ENCODE measurements at places on chromosomes 2 and 18.

- DNase-seq, result no peak
Measured at GRCh38 chr2:107374249-107374648, 452.4 kb upstream of the RGPD4 start.

DNA sequence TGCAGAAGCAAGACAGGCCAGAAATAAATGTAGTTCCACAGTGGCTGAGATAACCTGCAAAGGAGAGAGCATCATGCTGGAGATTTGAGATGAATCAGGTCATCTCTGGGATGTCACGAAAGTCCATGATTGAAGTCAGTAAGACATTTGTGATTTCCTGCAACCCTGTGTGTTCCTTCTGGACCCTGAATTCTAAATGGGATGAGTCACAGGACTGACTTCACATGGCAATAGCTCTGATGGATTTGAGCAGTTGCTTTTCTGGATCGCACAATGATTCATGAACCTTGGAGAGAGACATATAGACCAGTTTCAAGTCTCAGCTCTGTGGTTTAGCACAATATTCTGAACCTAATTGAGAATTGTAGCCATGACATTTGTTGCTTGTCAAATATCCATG lies 102.9 kb downstream of the TSN start:
- DNase-seq, result no peak

- no peak for DNase-seq
Measured at GRCh38 chr2:133418021-133418420, 150.2 kb downstream of the NCKAP5 start.

DNA sequence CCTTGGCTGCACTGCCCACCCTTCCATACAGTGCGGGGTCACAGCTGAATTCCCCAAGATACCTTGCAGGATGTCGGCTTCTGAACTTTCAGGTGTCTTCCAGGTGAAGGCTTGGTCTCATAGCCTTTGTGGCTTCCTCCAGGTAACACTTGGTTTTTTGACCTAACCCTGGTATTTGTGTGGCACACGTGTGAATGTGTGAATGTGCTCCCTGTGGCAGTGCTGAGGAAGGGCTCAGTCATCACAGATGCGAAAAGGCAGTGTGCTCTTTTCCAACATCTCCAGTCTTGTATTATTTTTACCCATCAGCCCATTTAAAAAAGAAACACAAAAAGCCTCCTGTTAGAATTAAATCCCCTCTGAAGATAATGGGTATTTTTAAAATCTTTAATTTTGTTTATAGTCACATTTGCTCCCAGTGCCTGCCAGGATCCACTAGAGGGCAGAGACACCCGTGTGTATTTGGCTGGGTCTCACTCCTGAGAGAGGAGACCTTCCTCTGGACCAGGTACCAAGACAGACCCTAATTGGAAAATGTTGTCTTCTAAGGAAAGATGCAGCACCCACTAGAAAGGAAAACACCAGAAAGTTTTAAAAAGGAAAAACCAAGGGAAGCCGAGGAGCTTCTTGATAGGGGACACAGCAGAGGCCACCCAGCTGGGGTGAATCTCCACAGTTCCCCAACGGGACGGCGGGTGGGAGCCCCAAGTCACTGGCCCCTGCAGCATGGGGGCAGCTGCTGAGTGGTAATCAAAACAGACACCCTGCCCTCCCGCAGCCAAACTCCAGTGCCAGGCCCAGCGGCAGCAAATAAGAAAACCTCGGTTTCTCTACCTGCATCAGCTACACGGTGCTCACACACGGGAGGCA lies 27.7 kb downstream of the FAM110C start:
- no peak for DNase-seq

DNA sequence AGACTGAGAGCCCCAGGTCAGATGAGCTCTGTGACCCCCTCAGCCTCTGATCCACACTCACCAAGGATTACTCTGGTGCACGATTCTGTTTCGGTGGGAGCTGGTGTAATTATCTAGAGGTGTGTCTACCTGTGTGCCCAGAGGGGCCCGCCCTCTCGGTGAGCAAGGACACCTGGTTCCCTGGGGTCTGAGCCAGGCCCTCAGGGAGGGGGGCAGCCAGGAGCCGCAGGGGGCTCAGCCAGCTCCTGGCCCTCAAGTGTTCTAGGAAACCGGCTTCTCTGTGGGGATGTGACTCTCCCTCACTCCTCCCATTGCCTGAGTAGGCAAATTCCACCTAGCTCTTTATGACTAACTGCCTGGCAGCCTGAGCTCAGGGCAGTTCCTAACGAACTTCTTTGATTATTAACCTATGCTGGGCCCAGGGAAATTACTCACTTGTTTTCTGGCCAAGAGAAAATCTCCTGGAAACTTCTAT lies 17.4 kb downstream of the AGAP1 start:
- DNase-seq, result no peak

GRCh38 chr2:216075510-216076485 lies 5.8 kb downstream of the PECR start:
- no peak for DNase-seq

GRCh38 chr2:21590026-21590690 lies 466.4 kb downstream of the TDRD15 start:
- no peak for DNase-seq

GRCh38 chr2:3287896-3288295 lies 89.7 kb downstream of the EIPR1 start:
- DNase-seq, result no peak

- DNase-seq, result no peak
Measured at GRCh38 chr18:45014047-45014501, 333.4 kb downstream of the SETBP1 start.

GRCh38 chr2:190718652-190719526 lies 70.0 kb downstream of the NAB1 start:
- DNase-seq, result peak; percentile 45

DNA sequence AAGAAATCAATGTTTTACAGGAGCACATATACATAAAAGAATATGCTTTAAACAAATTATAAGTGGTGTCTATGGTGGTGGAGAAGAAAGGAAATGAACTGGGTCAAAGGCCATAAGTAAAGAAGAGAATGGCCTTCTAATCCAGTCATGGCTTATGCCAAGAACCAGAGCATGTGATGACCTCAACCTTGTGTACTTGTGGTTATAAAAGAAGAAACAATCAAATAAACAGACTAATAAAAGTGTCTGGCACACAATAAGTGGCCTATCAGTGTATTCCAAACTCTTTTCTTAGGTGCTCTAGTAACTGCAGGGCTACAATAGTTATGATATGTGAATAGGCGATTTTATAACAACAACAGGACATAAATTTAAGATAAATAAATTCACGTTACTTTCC lies 2.6 kb downstream of the SERPINB11 start:
- DNase-seq, result no peak

GRCh38 chr18:33871363-33872025 lies 293.5 kb downstream of the ASXL3 start:
- DNase-seq, result no peak

DNA sequence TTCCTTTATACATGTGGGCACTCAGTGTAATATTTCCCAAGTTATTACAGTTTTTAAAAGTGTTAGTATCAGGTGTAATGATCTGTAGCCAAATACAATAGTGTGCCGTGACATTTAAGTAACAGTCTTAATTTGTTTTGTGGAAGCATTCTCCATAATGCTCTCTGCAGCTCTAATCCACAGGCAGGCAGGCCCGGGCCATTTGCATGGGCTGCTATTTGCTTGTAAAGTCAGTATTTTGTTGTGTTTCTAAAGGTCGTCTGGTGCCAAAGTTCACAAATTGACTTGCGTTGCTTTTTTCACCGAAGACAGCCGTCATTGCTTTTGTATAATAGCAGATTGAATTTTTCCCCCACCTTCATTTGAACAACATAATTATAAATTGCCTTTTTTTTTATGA lies 153.0 kb downstream of the GBX2 start:
- no peak for DNase-seq

- DNase-seq, result no peak
Measured at GRCh38 chr2:239896075-239896474, 129.1 kb downstream of the NDUFA10 start.

GRCh38 chr18:389658-390357 lies 110.7 kb downstream of the COLEC12 start:
- no peak for DNase-seq

GRCh38 chr2:33409417-33409955 lies 67.0 kb upstream of the RASGRP3 start:
- DNase-seq, result no peak

GRCh38 chr2:127220102-127220767 lies at the start of gene CYP27C1:
Gene CYP27C1, minus strand, starts transcription at chr2:127220299. Its CDS starts 29 bp downstream, at chr2:127220270.
- no peak for DNase-seq

- DNase-seq, result no peak
Measured at GRCh38 chr2:124325667-124326440, 300.8 kb downstream of the CNTNAP5 start.

DNA sequence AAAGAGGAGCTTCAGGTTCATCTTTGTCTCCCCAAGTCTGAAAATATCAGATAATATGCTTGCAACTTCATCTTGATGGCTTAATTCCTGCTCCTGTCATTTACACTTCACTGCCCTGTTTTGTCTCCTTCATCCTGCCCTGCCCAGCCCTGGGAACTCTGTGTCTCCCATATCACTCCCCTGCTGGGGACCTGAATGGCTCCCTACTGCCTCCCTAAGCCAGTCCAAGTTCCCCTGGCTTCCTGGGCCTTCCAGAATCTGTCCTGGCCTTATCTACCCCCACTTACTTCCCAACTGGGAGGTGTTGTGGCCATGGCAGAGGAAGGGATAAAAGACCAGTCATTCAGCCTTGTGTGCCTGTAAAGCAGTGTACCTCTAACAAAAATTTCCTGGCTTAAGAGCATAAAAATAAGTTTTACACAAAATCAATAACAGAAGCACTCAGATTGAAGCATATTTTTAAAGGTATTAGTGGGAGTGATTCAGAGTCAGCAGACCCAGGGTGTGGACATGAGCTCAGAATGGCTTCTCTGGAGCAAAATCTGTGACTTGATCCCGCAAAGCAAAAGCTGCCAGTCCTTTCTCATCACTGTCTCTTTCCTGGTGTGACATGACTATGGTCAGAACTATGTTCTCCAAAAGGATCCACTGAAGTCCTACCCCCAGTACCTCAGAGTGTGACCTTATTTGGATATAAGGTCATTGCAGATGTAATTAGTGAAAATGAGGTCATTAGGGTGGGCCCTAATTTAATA lies 59.1 kb downstream of the INO80C start:
- no peak for DNase-seq

DNA sequence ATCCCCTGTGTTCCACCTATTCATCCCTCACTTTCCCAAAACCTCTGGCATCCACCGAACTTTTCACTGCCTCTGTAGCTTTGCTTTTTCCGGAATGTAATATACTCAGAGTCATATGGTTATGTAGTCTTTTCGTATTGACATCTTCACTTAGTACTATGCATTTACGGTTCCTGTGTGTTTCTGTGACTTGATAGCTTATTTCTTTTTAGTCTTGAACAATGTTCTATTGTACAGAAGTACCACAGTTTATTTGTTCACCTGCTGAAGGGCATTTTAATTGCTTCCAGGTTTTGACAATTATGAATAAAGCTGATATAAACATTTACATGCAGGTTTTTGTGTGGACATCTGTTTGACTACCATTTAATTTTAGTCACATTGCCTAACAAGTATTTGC lies 154.7 kb upstream of the DOK6 start:
- no peak for DNase-seq

DNA sequence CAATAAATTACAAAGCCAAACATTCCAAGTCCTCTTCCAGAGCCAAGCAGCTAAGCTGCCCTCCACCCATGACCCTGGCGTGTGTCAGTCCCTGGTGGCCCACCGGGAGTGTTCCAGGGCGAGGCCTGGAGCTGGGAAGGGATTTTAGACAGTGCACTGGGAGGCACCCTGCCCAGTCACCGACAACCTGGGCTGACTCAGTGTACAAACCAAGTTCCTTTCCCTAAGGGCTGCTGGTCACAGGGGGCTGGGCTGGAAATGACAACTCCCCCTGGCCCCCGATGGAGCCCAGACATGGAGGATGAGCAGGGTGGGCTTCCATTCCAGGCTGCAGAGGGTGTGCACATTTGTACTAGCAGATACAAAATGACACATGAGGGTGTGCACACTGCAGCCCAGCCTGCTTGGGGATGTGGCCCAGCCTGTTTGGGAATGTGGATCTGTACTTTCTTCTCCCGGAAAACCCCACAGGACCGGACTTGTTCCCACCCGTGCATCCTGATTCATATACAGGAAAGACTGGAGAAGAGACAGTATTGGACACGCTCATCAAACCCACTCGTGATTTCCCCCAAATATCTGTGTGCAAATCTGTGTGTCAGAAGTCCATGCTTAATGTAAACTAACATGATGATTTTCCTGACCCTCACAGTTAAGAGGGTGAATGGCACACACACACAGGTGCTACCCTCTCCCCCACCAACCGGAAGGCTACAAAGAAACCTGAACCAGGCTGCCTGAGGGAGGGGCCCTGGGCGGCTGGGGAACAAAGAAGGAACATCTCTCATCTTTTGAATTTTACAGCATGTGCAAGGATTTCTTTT lies 58.9 kb downstream of the NDUFA10 start:
- no peak for DNase-seq

DNA sequence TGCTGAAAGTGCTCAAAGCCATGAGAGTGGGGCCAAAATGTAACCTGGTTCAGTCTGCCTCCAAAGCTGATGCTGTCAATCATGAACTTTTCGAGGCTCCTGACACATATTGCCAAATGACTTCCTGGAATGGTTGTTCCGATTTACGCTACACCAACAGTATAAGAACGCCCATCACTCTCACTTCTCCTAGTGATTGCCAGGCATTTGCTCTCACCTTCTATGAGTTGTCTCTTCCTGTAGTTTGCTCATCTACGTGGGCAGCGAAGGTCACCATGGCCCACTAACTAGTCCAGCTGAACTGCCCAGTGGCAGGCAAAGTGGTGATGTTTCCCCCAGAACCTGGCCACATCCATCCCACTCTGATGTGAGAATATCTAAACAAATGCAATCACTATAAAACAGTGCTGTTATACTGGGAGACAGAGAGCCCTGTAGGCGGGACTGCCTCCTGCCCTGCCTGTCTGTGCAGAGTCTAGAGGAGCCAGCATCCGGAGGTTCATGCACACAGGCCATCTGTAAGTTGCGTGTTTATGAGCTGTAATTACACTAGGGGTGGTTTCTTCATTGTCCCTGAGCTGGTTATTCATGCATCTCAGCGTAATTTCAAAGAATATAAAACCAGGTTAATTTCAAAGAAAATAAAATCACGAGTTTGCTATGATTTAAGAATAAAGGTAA lies 8.8 kb upstream of the CABLES1 start:
- DNase-seq, result no peak

- no peak for DNase-seq
Measured at GRCh38 chr2:186575302-186575701, 14.6 kb upstream of the ITGAV start.

GRCh38 chr2:149023091-149023490 lies 15.4 kb upstream of the LYPD6B start:
- DNase-seq, result no peak

DNA sequence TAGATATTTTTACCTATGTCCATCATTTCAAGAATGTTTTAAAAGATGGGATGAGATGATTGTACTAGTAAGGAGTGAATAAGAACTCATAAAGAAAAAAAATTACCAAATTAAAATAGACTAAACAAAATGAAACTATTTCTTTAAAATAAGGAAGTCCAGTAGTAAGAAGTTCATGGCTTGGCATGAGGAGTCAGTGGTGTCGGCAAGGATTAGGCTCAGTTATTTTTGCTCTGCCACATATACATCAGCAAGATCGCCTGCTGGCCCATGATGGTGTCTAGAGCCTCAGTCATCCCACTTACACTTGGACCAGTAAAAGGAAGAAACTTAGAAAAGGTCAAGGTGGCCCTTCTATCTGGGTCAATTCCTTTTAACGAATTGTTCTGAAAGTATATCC lies 300.9 kb upstream of the SLC8A1 start:
- no peak for DNase-seq

All from stimulated activated CD4-positive, alpha-beta T cell treated with anti-CD3 and anti-CD28 coated beads, TNF-alpha, amount 100 ng/mL, for 4 hours (primary cell).